ENCODE measurements at places on chromosomes 3 and 15.

GRCh38 chr3:156604642-156605144 is 49.8 kb upstream of the SSR3 start:
- no peak for DNase-seq

DNA sequence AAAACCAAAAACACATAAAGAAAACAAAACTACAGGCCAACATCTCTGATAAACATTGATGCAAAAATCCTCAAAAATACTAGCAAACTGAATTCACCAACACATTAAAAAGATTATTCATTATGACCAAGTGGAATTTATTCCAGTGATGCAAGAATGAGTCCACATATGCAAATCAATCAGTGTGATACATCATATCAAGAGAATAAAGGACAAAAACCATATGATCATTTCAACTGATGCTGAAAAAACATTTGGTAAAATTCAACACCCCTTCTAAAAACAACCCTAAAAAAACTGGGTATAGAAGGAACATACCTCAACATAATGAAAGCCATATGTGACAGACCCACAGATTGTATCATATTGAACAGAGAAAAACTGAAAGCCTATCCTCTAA is 265.6 kb upstream of the DCBLD2 start:
- DNase-seq: no peak

GRCh38 chr3:175111036-175111435 is 251.9 kb downstream of the NAALADL2 start:
- no peak for DNase-seq

DNA sequence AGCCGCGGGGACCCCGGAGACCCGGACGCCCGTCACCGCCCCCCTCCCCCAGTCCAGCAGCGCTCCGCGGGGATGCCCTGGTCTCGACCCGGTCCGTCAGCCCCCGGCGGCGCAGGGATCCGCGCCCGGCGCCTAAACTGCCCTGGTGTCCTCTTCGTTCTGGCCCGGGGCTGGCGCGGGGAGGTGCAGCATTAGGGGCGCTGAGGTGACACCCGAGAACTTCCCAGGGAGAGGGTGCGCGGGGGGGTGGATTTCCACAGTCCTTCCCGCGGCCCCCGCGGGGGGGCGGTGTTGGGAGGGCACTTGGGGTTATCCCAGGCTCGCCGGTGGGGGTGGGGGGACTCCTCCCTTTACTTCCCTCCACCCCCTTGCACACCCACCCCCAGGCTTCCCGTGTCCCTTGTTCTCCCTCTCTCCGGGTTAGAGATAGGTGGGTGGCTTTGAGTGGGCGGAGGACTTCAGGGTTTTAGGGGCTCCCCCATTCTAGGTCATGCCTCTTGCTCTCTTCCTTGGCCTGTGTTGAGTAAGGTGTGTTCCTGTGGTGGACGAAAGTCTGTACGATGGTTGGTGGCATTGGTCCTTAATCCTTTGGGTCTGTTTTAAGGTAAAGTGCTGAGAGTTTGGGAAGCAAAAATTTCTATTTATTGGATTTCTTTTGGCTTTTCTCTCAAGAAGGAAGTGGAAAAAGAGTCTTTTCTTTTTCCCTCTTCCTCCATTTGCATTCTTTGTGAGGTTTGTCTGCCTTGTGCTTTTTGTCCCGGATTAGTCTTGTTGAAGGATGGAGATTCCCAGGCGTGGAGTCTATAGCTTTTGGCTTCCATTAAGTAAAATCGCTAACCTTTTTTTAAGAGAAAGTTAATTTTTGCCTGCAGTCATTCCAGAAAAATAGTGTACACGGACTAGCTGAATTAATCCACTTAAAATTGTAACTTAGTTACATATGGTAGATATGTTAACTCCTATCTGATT is 811 bp downstream of the SKIL start:
- peak; percentile 51 for DNase-seq

DNA sequence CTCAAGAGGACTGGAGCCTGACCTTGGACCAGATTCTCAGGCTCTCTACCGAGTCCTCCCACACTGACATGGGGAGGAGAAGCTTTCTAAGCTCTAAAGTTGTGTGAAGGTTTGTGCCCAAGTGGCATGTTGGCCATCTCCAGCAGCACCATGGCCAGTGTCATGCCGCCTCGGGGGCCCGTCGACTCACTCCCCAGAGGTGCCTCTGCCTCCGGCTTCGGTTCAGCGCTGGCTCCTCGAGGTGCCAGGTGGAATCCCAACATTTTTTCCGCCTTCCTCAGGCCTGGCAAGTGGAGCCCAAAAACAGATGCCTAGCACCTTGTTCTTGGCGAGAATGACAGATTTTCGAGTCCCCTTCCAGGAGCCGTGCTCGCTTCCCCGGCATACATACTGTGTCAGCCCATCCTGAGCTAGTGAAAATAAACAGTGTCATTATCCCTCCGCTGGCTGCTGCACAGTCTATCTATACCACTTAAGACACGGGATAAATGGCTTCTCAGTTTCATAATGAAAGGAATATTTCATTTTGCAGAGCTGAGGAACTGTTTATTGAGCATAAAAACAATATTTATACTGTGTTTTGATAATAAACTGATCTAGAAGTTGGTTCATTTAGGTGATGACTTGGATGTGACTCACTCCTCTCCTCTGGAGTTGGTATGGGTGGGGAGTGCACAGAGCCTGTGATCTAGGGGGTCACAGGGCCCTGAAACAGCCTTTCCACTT is 328.5 kb upstream of the TLE3 start:
- DNase-seq: no peak

- DNase-seq: no peak
These were observed 44.6 kb downstream of the FNDC3B start for GRCh38 chr3:172083995-172084409.

- no peak for DNase-seq
These were observed 1570.1 kb downstream of the SI start for GRCh38 chr3:163508206-163508605.

DNA sequence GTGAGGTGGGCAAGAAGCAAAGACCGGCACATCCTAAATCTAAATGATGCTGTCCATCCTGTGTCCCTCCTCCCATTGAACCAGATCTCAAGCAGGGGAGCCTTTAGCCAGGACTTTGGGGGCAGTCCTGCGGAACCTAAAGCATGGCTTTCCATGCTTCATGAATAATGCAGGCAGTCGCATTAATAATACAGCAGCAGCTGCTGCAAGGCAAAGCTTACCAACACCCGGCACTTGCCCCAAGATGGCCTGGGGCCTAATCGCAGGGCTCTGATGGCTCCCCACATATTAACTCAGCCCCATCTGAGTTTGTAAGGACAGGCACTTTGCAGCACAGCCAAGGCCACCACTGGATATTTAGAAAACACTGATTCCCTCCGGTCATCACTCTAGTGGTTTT is 114.4 kb downstream of the NTRK3 start:
- DNase-seq: no peak

GRCh38 chr3:69567710-69568052 is 171.6 kb upstream of the MITF start:
- no peak for DNase-seq

DNA sequence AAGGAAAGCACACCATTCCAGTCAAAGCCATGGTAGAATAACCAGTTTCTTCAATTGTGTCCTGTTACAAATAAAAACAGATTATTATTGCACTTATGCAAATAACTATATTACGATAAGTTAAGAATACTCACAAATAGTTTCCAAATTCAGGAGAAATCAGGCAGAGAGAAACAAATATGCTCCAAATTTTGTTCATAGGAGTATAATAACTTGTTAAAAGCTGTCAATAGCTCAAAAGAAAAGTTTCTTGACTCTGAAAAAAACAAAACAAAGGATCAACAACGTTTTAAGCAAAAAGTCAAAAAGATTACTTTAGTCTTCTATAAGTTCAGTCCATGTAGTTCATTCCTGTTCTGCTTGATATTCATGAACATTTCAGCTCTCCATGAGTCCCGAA is 59.7 kb upstream of the BDH1 start:
- DNase-seq: no peak

- no peak for DNase-seq
These were observed 31.8 kb downstream of the MYO5A start for GRCh38 chr15:52496776-52497470.

DNA sequence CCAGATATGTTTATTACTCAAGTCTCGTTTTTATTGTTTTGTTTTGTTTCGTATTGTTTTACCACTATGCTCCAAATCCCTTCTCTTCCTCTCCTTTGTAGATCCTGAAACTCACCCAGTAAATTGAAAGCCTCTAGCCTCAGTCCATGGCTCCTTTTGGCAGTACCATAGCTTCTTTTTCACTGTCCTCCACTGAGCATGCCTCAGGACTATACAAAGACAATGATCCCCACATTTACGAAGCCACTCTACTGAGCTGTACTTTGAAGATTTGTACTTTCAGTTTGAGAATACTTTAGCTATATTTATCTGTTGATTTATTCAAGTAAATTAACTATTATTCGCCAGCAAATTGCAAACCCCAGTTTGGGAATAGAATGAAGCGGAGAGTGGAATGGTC is 159.1 kb upstream of the SLITRK3 start:
- no peak for DNase-seq

DNA sequence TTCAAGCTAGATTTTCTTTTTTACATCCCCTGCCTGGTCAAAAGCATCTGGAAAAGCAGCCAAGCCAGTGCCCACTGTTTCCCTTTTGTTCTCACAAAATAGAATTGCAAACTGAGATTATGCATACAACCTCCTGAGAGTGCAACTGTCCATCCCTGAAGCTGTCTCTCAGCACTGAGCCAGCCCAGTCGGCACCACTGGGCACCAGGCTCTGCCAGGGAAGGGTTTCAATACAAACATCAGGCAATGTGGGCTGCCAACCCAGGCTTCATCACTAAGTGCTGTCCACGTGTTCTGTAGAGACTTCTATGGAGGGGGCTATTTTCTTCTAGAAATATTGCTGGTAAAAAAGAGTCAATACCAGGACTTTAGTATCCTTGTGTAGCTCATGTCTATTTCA is 356.3 kb upstream of the TBL1XR1 start:
- no peak for DNase-seq

DNA sequence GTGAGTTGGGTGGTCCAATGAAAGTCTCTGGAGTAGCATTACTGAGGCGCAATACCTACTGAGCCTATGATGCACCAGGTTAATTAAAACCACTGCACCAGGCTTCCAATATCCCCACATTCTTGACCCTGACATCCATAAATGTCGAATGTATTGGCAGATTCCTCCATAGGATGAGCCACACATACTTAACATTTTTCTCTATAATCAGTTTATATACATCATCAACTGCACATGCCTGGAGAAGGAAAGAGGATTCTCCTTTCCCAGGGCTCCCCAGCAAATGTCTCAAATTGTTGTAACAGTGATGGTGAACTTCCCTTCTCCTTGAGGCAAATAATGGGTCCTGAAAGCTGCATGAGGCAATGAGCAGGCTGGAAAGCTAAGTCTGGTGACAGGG is 82.3 kb upstream of the LPP start:
- DNase-seq: no peak

DNA sequence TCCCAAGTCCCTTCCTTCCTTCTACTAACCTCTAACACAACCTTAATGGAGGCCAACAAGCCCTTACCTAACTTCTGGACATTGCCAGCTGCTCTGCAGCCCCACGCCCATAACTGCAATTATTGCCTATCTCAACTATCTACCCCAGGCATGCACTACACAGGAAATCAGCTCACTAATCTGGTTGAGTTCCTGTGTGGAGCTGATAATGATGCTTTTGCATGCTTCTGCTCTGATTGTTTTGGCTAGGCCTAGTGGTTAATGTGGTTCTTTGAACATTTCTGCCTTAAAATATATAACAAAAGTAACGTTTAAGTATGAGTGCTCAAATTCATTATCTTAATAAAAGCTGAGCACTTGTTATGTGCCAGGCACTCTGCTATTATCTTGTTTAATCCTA is 463.9 kb downstream of the MFSD1 start:
- DNase-seq: no peak

GRCh38 chr3:101813817-101814440 is 34.9 kb downstream of the NXPE3 start:
- no peak for DNase-seq

GRCh38 chr15:47523681-47524475 is 193.4 kb upstream of the SEMA6D start:
- DNase-seq: no peak

DNA sequence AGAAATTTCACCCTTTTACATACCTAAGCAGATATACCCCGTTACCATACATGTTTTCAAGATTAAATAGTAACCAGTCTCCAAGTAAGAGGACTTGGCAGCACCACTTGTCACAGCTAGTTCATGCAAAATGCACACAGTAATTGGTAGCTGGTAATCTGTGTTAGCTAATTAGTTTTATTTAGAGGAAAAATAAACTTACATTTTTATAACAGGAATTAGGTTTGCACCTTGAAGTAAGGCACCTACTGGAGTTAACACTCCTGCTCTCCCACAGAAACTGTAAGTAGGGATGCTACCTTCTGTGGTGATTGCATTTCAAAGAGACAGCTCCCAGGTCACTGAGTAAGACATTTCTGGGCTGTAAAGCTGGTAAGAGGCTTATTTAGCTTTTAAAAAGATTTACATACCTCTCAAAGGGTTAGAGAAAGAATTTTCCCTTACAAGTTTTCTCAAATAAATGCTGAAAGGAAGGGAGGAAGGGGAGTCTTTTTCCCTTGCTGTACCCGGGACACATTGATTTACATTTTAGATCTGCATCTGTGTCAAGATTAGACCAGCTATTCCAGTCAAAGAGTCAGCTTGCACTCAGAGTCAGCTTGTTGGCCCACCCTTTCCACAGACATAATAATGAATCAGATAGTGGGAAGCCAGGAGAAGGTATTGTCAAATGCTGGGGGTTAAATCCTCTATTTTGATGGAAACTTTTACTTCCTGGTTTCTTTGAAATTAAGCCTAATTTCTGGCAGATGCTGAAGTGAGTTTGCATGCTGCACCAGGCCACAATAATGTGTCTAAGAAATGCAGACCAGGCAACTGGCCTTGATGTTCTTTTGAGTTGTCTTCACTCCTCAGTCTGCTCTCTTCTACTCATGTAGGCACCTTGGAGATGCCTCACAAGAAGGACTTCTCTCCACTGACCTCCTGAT is 77.6 kb upstream of the CHD2 start:
- no peak for DNase-seq

DNA sequence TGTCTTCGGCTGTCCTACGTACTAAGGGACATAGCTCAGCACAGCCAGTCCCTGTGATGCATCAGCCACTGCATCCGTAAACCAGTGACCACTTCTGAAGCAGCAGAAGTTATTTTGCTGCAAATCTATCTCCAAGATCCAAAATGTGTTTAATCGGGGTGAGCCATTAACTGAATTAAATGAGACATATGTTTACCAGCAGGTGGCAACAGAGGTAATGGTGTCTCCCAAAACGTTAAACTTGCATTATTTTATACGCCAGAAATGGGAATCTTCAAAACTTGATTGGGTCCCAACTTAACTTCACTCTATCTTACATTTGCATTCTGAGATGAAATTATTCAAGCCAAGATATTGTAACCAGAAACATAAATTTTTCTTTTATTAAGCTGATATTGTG is 75.3 kb upstream of the BOC start:
- DNase-seq: no peak

- no peak for DNase-seq
These were observed 42.6 kb downstream of the DZIP1L start for GRCh38 chr3:138072796-138073195.

DNA sequence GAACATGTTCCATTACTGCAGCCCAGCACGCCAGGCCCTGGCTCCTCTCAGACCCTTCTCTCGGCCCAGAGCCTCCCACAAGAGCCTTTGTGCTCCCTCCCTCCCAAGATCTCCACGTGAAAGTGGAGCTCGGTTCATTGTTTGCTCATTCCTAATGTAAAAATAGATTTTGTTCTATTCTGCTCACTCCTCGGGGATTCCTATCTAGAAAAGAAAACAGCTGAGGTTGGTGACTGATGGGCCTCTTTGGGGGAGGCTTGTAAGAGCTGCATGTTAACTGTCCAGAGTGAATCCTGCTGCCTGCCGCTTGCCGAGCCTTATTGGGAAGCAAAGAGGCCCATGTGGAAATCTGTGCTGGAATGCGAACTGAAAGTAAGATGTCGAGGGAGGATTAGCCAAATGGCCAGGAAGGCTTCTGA is 267.1 kb downstream of the LRTM1 start:
- no peak for DNase-seq
